ENCODE measurements at places on chromosomes 3 and 15.

DNA sequence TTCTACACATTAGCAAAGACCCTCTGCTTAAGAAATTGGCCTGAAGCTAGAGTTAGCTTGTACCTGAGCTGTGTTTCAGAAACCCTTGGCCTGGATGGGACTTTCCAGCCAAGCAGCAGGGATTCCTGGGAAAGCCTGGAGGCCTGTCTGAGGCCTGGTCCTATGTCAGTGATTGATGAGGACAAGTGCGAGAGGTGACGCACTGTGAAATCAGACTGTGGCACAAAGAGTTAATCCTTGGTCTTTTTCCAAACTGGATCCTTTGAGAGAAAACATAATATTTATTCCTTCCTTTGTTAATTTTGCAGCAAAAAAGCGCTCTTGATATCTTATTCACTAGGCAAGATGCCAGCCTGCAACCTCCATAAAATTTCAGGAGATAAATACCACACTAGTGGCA is 225.0 kb upstream of the ATP11B start:
- DNase-seq, result no peak

GRCh38 chr3:152384412-152384811 is 115.7 kb downstream of the MBNL1 start:
- no peak for DNase-seq

DNA sequence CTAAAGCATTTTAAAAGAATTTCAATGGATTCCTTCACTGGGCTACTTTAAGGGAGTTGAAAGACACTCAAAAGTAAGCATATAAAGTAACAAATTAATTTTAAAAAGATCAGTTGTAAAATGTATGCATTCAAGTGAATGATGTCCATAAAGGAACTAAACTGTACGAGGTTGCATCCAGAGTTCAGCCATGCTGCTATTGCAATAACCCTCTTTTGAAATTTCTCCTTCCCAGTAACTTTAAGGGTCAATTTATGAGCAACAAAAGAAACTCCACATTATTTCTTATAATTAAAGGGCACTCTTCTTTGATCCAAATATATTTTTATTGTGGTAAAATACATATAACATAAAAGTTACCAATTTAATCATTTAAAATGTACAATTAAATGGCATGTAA is 22.9 kb downstream of the BTLA start:
- DNase-seq, result no peak

- no peak for DNase-seq
Measured at GRCh38 chr15:48880070-48880634, 2.2 kb downstream of the EID1 start.

DNA sequence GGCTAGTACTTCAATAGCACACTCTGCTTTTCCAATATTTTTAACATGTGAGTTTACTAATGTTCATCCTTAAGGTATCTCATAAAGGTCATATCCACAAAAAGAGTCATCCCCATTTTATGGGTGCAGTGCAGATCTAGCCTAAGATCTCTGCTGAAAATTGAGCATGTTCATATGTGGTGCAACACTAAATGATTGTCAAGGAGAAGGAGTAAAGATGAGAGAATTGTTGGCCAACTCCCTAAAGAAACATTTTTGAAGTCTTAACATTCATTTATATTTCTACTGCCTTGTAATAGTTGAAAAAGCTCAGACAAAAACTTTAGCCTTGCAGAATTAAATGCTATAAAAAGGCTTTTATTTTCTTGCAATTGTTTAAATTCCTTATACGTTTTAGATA is 1159.6 kb downstream of the TBL1XR1 start:
- no peak for DNase-seq

GRCh38 chr15:99603828-99604227 is 38.0 kb downstream of the MEF2A start:
- DNase-seq, result no peak

GRCh38 chr3:101687142-101687931 is 819 bp upstream of the RPL24 start:
- DNase-seq, result no peak

DNA sequence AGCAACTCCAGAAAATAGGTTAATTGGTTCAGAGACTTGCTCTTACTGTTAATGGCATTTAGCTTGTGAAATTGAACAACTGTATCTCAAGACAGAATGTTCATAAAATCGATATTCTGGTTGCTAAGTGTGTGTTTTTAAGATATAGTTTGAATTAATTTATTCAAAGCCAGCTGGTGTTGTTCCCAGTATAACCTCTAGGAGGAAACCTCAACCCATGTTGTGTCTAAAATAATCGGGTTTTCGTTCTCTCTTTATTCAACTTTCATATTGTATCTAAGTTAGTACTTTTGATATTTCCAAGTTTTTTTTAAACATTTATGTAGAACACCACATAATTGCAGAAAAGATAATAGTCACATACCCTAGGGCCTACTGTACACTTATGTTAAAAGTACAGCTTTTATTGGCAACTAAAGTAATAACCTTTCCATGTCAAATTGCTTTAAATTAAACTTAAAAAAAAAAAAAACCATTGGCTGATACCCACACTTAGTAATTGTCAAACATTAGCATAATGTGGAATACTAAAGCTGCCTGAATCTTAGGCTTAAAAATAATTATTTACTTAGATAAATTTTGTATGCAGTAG is 90.9 kb downstream of the SAMMSON start:
- no peak for DNase-seq

DNA sequence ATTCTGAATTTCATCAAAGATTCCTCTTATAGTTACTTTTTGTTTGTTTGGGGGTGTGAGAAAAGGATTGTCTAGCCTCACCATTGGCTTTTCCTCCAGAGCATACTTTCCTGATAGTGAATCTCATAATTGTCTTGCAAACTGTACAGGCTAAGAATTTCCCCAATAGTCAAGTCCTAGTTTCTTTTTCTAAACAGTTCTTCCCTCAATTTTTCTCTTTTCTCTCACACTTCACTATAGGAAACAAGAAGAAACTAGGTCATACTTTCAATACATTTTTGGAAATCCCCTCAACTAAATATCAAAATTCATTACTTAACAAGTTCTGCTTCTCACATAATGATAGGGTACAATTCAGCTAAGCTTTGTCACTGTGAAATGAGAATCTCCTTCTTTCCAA is 241.9 kb downstream of the IL20RB start:
- no peak for DNase-seq

- DNase-seq, result no peak
Measured at GRCh38 chr15:61742591-61742990, 317.7 kb downstream of the VPS13C start.

GRCh38 chr15:92091155-92091734 is 237.7 kb downstream of the SLCO3A1 start:
- DNase-seq, result no peak

DNA sequence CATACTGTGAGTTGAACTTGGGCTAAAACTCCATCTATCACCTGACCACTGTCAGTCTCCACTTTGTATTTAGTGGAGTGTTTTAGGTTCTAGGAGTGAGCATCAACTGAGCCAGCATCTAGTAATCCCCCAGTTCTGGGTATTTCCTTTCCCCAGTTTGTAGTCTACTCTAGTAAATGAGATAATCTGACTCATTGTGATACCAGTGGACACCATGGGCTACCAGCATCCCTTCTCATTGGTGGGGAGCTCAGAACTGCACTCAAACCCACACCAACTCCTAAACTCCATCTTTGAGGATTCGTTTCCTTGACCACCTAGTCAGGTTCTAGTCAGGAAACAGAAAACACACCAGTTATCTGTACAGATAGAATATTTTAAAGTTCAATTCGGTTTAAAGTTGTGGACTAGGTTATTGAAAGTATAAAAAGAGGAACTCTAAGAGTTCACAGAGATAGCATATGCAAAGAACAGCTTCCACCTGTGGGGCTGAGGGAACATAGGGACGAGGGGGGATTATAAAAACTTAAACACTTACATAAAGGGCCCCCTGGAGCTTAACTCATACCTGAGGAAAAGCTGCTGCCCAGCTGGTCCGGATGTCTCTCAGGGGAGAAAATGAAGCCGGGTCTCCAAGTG is 36.0 kb downstream of the LEO1 start:
- DNase-seq, result no peak

GRCh38 chr3:141108039-141108438 is 56.9 kb downstream of the SPSB4 start:
- no peak for DNase-seq

- DNase-seq, result no peak
Measured at GRCh38 chr3:29284497-29284896, 3.6 kb downstream of the RBMS3 start.

GRCh38 chr3:63864965-63865327 is 1.3 kb downstream of the ATXN7 start:
- no peak for DNase-seq

DNA sequence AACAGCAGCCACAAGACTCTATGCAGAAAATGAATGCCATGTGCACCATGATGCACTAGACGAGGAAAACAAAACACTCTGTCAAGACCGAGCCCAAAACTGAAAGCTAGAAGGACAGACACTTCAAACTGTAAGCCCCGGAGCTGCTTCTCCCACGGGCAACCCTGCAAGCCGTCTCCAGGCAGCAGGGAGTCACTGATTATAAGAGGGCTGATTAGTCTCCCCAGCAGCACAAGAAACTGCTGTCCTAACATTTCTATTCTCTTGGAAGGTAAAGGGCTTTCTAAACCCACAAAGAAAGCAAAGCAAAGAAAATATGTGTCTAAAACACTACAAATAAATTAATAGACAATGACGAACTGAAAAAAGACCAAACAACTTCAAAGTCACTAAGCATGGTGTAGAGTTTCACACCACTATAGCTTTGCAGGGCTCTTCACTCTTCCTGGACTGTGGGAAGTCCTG is 15.5 kb downstream of the TBC1D2B start:
- DNase-seq, result no peak

DNA sequence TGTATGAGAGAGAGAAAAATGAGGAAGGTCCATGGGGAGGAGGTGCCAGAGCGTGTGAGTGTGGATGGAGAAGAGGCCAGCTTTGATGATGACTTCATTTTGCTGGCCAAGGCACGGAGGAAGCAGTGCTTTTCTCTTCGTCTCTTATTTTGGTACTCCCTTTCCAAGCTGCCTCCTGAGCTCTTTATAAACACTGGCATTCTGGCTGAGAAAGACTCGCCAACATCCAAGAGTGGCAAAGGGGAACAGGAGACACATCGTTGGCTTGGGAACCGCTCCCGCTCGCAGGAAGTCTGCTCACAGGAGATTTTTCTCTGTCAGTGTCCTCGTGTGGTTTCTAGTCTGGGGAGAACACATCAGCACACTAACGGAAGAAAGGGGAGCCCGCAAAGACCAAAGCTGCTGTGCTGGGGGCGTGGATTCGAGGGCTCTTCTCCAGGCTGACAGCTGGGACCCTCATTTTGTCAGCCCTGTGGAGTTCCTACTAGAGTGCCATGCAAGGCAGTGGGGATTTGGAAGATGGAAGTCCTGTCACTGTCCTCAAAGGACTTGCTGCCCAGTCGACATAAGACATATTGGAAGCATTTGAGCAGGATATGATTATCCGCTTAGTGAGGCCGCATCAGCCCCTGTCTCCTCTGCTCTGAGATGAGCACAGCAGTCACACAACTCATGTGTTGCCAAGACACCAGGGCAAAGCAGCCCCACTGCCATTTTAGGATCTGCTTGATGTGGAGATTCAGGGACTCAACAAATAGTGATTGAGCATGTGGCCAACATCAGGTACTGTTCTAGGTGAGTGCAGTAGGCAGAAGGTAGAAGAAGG is 8.0 kb upstream of the SEMA4B start:
- no peak for DNase-seq

DNA sequence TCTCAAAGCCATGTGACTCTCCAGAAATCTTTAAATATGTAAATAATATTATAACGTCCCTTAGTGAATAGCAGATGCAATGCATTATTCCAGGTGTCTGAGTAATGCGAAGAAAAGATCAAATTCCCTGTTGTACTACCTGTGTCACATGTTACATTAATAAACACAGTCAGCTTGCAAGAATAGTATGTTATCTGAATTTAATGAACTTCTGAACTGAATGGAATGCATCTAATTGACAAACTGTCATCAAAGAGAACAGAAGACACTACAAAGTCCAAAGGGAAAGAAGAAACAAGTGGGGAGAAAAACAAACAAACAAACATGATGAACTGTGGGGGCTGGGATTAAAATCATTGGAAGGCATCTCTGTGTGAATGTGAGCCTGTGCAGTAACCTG is 508.8 kb downstream of the LPP start:
- DNase-seq, result no peak

DNA sequence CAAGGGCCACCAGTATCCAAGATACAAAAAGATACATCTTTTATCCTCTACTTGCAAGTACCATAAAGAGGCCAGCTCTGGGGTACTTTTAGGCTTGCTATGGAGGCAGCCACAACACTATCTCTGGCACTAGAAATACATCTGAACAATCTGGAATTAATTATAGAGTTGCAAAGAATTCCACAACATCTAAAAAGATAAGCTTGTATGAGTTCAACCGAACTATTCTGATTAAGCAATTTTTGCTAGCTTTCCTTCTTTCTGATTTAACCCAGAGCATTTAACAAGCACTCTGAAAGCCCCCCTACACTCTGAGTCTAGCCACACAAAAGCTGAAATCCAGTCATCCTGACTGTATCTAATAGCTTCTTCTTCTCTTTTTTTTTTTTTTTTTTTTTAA is 95.4 kb downstream of the FRMD5 start:
- no peak for DNase-seq

DNA sequence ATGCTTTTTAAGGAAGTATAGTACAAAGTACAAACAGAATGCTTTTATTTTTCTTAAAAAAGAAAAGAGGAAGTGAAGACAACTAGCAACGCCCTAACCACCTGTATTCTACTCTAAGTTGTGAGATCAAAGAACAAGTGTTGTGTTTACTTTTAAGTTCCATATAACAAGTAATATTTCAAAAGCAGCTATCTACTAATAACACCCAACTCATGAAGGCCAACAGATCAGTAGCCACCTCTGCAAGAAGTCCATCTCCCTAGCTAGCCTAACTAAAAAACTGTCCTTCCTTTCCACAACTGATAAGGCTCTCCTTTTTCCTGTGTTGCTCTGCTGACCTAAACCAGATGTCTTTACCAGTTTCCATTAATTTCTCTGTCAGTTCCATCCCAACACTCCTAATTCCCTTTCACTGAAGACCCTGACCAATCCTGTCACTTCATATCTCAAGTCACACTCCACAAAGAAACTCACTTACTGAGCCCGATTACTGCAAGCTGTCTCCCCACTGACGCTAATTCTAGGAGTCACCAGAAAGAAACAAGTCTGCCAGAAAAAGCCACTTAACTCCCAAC is 26.9 kb downstream of the PHC3 start:
- DNase-seq, result no peak

GRCh38 chr3:4008205-4008604 is 209.0 kb downstream of the LRRN1 start:
- no peak for DNase-seq

- DNase-seq, result no peak
Measured at GRCh38 chr3:31624083-31624709, 91.5 kb downstream of the STT3B start.

DNA sequence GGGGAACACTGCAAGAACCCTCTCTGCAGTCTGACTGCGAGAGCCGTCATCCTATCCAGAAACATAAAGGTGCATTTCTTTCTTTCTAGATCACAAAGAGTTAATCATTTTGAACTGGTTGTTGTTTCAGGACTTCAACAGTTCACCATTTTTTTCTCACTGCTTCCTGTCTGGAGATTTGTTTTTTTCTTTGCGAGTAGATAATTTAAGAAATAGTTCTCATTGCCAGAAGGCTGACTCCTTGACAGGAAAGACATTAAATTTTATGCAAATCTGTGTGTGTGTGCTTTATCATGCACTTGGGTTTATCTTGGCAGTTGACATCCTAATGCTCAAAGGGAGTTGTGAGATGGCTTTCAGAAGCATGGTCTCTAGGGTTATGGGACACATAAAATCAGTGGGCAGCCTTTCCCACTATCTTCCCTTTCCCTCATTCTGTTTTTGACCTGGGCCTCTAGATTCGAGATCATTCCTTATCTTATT is 123.5 kb upstream of the TBL1XR1 start:
- DNase-seq, result no peak

- no peak for DNase-seq
Measured at GRCh38 chr3:186786922-186787321, 3.5 kb downstream of the EIF4A2 start.

Data from C1 segment of cervical spinal cord (tissue), 14 donors.